Fibroblast of skin of back (primary cell): ENCODE measurements at places on chromosomes 2 and 18.

- no peak for DNase-seq
Observed at GRCh38 chr18:67342159-67342558, 174.4 kb downstream of the DSEL start.

GRCh38 chr18:42360716-42361115, 405.7 kb downstream of the PIK3C3 start:
- DNase-seq, result no peak

GRCh38 chr2:23689891-23690290, 237.0 kb downstream of the ATAD2B start:
- no peak for DNase-seq

DNA sequence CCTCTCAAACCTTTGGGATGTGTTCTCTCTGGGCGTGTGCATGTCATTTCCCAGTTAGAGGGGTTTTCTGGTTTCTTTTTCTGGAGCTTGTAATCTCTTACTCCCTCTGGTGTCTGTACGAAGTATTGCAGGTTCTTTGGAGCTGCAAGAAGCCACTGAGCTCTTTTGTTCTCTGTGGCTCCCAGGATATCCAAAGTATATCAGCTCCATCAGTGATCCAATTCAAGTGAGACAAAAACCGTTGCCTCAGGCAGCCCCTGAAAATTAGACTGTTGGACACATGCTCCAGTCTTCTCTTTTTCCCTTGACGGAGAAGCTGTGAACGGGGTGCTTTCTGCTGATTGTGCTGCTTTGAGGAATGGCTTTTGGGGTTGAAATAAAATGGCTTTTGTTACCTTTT, 59.0 kb upstream of the LDLRAD4 start:
- peak; percentile 65 for DNase-seq

DNA sequence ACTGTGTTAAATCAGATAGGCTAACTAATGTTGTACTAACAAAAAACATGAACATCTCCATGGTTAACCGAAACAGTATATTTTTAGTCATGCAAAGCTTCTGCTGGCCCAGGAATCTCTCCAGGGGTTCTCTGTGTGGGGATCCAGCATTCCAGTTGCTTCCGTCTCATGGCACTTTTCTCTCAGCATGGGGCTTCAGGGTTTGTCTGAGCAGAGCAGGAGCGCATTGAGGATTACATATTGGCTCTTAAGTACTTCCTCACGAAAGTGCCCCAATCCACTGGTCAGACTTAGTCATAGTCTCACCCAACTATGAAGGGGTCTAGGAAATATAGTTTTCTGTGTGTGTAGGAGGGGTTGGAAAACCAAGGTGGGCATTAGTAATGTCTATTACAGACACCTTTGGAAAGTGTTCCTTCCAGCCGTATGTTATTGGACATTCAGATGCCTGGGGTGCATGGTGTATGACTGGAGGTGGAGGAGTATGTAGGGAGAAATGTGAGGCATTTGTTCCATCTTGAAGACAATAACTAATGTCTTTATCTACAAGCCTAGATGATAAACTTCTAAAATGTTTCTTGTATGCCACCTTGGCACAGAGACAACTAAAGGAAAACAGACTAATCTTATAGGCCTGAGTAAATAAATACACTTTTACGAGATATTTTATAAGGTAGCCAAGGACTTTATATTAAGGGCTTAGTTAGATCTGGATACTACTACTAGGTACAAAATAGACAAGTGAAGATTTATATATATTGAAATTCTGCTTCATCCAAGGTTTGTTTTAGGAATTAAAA, 123.8 kb upstream of the ZEB2 start:
- DNase-seq, result peak; percentile 73

DNA sequence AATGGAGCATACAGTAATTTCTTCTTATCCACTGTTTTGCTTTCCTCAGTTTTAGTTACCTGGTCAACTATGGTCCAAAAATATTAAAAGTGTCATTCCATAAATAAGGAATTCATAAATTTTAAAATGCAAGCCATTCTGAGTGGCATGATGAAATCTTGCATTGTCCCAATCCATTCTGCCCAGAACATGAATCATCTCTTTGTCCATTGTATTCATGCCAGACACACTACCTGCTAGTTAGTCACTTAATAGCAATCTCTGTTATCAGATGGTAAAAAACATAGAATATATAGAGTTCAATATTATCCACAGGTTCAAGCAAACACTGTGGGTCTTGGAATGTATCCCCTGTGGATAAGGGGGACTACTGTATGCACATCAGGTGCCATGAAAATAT, 872.2 kb upstream of the NXPH2 start:
- DNase-seq, result no peak

- DNase-seq, result no peak
Observed at GRCh38 chr2:14475994-14476393, 156.5 kb upstream of the LRATD1 start.

- DNase-seq, result peak; percentile 30
Observed at GRCh38 chr2:118013221-118013723, 598 bp downstream of the CCDC93 start.

- no peak for DNase-seq
Observed at GRCh38 chr18:30175061-30175574, 867.4 kb downstream of the DSC3 start.

DNA sequence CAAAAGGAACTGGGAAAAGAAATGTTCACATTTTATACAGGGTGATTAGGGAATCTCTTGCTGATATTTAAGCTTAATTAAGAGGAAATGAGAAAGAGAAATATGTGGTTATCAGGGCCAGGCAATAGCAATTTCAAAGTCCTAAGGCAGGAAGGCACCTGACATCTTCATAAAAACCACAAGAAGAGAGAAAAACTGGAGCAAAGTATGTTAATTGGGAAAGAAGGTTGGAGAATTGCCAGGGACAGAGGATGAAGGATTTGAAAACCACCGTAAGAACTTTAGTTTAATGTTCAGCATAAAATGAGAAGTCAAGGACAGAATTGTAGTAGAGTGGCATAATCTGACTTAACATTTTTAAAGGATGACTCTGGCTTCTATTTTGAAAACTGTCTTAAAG, 691.8 kb upstream of the NRXN1 start:
- peak; percentile 6 for DNase-seq

- DNase-seq, result no peak
Observed at GRCh38 chr2:229163893-229164292, 107.2 kb downstream of the PID1 start.

- peak; percentile 45 for DNase-seq
Observed at GRCh38 chr2:37085731-37086147, 1.4 kb downstream of the GPATCH11 start.

- DNase-seq, result no peak
Observed at GRCh38 chr18:44938720-44939665, 258.3 kb downstream of the SETBP1 start.

GRCh38 chr2:84486441-84487115, 27.5 kb upstream of the SUCLG1 start:
- peak; percentile 15 for DNase-seq

DNA sequence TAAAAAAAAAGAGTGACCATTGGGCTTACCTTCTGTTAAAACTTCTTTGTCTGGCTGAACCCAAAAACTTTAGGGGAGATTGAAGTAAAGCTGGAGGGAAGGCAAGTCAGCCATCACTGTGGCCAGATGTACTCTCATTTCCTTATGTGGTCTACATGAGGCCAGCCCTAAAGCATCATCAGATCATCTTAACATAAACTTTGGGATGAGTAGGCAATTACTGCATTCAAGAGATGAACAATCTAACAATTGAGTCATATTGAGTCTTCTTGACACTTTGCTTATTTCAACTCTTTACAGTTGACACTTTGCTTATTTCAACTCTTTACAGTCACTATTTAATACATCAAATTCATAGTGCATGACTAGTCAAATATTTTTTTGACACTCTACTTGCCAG, 155.6 kb downstream of the QPCT start:
- DNase-seq, result peak; percentile 25

DNA sequence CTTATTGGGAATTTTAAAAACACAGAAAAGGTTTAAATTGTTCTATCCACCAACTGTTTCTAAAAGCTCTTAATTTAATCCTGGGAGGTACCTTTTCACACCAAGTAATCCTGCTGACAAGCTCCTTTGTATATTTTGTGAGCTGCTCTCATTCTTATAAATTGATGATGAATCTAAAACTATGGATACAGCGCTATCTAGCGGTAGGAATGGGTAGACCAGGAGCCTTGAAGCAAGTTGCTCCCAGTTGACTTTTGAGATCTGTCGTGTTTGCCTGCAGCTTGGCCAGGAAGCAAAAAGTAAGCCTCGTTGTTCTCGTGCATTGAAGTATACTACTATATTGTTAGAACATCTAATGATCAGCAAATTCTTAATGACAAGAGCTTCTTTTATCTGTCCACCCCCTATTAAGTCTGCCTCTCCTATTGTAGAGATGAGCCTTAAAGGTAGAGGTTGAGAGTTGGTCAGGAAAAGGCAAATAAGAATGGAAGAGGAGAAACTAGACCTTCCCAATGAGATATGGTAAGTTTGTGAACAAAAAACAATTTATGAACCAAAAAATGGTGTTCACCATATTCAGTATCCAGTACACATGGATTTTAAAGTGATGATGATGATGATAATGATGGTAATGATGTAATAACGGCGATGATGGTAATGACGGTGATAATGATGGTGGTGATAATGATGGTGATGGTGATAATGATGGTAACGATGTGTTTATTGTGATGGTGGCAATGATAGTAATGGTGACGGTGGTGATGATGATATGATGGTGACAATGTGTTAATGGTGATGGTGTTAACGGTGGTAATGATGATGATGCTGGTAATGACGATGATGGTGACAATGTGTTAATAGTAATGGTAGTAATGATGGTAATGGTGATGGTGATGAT, 212.1 kb upstream of the NCKAP5 start:
- peak; percentile 89 for DNase-seq

GRCh38 chr2:241924069-241924908, 54.8 kb downstream of the RTP5 start:
- no peak for DNase-seq

- DNase-seq, result no peak
Observed at GRCh38 chr2:104049981-104050380, 803.9 kb upstream of the POU3F3 start.

DNA sequence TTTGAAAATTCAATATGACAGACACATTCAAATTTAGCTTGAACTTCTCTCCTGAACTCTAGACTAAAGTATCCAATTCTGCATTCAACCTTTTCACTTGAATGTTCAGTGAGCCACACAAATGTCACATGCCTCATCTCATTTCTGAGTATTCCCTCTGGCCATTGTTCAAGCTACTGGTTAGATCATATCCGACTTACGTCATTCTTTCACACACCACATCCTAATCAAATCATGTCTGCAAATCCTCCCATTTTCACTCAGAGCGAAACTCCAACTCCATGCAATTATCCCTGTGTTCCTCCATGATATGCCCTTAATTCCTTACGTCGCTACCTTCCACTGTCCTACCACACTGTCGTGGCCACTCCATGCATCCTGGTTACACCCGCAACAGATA, 425.1 kb downstream of the CBLN2 start:
- DNase-seq, result no peak

- DNase-seq, result peak; percentile 40
Observed at GRCh38 chr18:9810299-9810698, 75.5 kb upstream of the TXNDC2 start.

DNA sequence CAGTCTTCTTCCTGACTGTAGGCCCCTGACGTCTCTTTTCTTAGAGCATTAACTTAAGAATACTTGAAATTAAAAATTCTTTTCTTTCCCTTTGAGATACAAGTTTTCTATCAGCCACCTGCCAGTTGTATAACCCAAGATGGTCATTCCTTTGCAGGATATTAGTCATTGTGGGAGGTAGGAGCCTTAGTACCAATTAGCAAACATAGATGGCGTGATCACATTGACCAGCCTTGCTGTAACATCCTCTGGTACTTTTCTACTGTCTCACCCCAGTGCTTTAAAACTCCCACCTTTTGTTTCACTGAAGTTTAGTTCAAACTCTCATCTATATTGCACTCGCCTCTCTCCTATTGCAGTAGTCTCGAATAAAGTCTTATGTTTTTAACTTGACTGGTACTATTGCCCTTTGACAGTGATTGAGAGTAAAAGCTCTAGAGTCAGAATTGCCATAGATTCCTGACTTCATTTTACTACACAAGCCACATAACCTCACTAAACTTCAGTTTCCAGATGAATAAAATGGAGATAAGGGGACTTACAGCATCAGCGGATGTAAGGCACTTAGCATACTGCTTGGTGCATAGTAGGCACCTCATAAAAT, 74.1 kb downstream of the VRK2 start:
- no peak for DNase-seq

- no peak for DNase-seq
Observed at GRCh38 chr2:71813315-71813714, 334.3 kb downstream of the CYP26B1 start.

DNA sequence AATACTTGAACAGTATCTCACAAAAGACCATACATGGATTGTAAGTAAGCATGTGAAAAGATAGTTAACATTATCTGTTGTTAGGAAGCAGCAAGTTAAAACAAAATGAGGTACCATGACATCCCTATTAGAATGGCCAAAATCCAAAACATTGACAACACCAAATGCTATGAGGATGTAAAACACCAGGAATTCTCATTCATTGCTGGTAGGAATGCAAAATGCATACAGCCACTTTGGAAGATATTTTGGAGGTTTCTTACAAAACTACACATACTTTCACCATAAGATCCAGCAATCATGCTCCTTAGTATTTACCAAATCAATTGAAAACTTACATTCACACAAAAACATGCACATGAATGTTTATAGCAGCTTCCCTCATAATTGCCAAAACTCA, 30.9 kb upstream of the ICOS start:
- peak; percentile 57 for DNase-seq
